ENCODE measurements at places on chromosomes 2 and 18. TPM values are rescaled to one million over a fixed set of nuclear protein-coding genes. Genes with fewer than 3 reads are reported as not detected.

CRYGD gene
- polyA plus RNA-seq: not detected

DNA sequence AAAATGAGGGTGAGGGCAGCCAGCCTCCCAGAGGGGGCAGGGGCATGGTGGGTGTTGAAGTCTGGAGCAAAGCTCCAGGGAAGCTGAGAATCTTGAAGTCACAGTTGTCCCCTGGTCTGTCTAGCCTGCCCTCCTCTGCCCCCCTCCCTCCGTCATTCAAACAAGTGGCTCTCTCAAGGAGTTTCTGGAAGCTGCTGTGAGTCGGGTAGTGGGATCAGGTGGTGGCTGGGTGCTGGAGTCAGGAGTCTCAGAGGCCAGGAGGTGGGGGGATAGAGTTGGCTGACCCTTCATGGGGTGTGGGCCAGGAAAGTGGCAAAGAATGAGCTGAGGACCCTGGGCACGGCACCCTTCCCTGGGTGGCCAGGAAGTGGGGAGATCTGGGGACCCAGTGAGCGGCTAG, 495 bp upstream of the ASIC4 start:
- DNase-seq: no peak

DNA sequence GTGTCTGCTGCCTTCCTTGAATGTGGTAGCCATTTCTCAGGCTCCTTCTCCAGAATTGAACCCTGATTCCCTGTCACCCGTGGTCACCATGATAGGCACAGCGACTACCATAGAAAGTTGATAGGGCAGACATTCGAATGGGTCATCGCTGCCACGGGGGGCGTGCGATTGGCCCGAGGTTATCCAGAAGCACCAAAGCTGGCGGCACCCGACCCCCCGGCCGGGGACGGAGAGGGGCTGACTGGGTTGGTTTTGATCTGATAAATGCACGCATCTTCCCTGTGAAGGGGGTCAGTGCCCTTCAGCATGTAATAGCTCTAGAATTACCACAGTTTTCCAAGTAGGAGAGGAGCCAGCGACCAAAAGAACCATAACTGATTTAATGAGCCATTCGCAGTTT, 94.0 kb upstream of the ANKRD30BL start:
- DNase-seq: no peak

DNA sequence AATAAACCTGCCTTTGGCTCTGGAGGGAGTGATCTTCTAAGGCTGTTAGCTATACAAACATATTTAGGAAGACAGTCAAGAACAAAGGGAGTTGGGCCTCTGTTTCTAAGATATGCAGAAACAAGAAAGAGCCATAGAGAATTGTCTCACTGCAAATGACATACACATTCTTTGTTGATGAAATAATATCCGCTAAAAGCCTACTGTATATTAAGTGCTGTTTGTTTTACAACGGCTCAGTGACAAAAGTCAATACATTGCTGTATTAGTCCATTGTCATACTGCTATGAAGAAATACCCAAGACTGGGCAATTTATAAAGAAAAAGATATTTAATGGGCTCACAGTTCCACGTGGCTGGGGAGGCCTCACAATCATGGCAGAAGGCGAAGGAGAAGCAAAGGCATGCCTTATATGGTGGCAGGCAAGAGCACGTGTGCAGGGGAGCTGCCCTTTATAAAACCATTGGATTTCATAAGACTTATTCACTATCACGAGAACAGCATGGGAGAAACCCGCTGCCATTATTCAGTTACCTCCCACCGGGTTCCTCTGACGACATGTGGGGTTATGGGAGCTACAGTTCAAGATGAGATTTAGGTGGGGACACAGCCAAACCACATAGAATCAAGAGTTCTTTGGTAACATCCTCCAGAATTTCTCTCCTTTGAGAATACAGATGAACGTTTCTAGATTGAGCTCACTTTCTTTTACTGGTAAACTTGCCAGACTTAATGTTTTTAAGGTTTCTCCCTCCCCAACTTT, 157.8 kb downstream of the PIK3C3 start:
- DNase-seq: no peak

- DNase-seq: no peak
These were observed 4.7 kb downstream of the OSR1 start for GRCh38 chr2:19353721-19354050.

GRCh38 chr2:70062270-70062669, 25.0 kb upstream of the PCBP1 start:
- DNase-seq: no peak

GRCh38 chr2:3601561-3602271, 6.8 kb downstream of the COLEC11 start:
- no peak for DNase-seq

Data from immature natural killer cell (primary cell).